ENCODE measurements at places on chromosomes 1 and 21.

GRCh38 chr1:231856894-231857293 is 230.3 kb downstream of the DISC1 start:
- no peak for DNase-seq

DNA sequence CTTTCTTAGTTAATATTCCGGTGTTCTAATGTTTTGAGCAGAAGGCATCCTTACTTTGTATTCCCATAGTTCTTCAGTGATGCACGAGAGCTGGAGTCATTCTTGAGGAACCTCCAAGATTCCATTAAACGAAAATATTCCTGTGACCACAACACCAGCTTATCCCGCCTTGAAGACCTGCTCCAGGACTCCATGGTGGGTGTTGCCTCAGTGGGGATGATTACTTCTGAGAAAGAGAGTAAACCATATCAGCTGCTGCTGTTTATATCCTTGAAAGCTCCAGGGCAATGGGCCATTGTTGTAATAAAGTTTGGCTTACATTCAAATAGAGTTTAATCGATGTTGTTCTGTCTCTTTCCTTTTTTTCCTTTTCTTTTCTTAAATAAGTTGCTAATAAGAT is 93.1 kb downstream of the MACF1 start:
- DNase-seq = no peak

DNA sequence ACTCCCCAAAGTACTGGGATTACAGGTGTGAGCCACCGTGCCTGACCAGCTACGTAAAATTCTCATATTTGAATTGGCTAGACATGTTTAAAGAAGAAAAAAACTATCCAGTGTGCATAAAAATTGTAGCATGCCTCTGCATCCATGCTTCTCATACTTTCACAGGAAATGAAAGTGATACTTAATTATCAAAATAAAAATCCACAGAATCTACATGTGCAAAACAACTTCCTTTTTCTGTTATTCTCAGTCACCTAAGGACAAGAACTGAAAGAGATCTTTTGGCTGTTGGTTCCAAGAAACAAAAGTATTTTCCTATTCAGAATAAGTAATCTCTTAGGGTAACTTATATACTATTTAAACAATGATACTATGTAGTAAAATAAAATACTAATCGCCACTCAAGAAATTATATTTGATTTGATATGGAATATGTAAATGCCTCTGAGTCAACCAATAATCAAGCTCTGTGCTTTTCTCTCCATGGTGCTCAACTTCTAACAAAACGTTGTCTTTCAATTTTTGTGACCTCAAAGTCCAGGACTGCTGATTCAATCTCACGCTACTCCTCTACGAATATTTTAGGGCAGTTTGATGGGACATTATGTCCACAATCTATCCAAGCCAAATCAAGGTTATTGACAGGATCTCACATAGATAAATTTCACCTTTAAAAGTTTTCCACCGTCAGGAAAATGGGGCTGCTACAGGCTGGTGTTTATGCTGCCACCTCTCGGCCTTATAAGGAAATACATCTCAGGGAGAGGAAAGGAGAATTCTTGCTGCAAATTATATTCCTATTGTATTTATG is 102.7 kb downstream of the ZNF281 start:
- no peak for DNase-seq

GRCh38 chr1:156356875-156357534 is 12.0 kb upstream of the RHBG start:
- DNase-seq = peak; percentile 51

- DNase-seq = no peak
Observed at GRCh38 chr1:16076031-16076864, 2.8 kb upstream of the FAM131C start.

- DNase-seq = no peak
Observed at GRCh38 chr1:41660570-41661427, 176.3 kb upstream of the EDN2 start.

- DNase-seq = no peak
Observed at GRCh38 chr1:152515434-152515783, 1.1 kb downstream of the CRCT1 start.

GRCh38 chr1:101130673-101131072 is 105.1 kb upstream of the DPH5 start:
- no peak for DNase-seq

GRCh38 chr1:2378441-2378851 is 12.9 kb downstream of the MORN1 start:
- no peak for DNase-seq

- DNase-seq = no peak
Observed at GRCh38 chr1:3669971-3670431, 17.7 kb downstream of the TP73 start.

- DNase-seq = no peak
Observed at GRCh38 chr21:16534408-16535101, 804.8 kb downstream of the USP25 start.

Data from stimulated activated CD4-positive, alpha-beta T cell treated with anti-CD3 and anti-CD28 coated beads, Interleukin-12 subunit alpha, Interleukin-12 subunit beta, amount 100 ng/mL, for 24 hours (primary cell).